Esophagus muscularis mucosa (tissue), 4 donors: ENCODE measurements at places on chromosomes 5 and 9. TPM values are rescaled to one million over a fixed set of nuclear protein-coding genes. Genes with fewer than 3 reads are reported as not detected.

CYFIP2 gene
- total RNA-seq, result 16.0 TPM

- H3K4me3 ChIP-seq, result no peak overlapping the region
- no peaks in the 10 kb centered on the region for H3K27me3 ChIP-seq
- peak; percentile 70 for DNase-seq
- no peak overlapping the region for H3K27ac ChIP-seq
- peaks cover 8% of the 10 kb centered on the region for H3K36me3 ChIP-seq
- H3K4me1 ChIP-seq, result no peaks in the 10 kb centered on the region
These were observed 228.5 kb downstream of the CRB2 start for GRCh38 chr9:123584202-123585176.

- no peaks in the 10 kb centered on the region for H3K27me3 ChIP-seq
- H3K36me3 ChIP-seq, result no peaks in the 10 kb centered on the region
- DNase-seq, result no peak
- H3K4me3 ChIP-seq, result no peak overlapping the region
These were observed 28.8 kb upstream of the SLC1A1 start for GRCh38 chr9:4461437-4461836.

ACTBL2 gene
- not detected for total RNA-seq

GRCh38 chr5:55850839-55851674 lies at the start of gene IL31RA:
Gene IL31RA (plus strand): TSS chr5:55851357. CDS start chr5:55851571, 214 bp downstream.
- no peak within 1 kb of the TSS for H3K27ac ChIP-seq
- no peak within 1 kb of the TSS for H3K4me3 ChIP-seq
- no peak for DNase-seq
- H3K36me3 ChIP-seq, result no peaks in the 10 kb centered on the region

DNA sequence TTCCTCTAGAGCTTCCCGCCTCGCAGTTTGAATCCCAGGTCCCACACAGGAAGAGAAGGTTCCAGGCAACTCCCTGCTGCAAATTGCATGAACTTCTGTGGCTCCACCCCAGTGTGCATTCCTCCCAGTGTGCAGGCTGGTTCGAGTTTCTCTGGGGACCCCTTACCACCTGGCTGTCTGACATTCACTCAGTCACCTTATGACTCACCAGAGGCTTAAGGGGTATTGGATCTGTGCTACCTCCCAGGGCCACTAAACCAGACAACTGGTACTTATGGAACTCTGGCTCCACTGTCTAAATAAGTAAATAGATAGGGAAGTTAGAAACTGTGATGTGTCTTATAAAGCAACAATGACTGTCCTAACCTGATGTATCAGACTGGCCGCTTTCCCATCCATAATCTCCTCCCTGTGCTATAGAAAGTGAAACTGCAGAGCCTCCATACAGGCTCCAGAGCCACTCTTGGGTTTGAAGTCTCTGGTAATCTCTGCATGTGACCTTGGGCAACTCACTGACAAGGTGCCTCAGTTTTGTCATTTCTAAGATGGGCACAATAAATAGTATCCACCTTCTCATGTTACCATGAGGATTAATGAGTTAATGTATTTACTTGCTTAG lies 720.6 kb downstream of the SEMA5A start:
- DNase-seq, result no peak
- H3K27ac ChIP-seq, result no peak overlapping the region
- no peaks in the 10 kb centered on the region for H3K27me3 ChIP-seq
- H3K36me3 ChIP-seq, result no peaks in the 10 kb centered on the region
- H3K4me3 ChIP-seq, result no peak overlapping the region
- H3K4me1 ChIP-seq, result no peaks in the 10 kb centered on the region

DNA sequence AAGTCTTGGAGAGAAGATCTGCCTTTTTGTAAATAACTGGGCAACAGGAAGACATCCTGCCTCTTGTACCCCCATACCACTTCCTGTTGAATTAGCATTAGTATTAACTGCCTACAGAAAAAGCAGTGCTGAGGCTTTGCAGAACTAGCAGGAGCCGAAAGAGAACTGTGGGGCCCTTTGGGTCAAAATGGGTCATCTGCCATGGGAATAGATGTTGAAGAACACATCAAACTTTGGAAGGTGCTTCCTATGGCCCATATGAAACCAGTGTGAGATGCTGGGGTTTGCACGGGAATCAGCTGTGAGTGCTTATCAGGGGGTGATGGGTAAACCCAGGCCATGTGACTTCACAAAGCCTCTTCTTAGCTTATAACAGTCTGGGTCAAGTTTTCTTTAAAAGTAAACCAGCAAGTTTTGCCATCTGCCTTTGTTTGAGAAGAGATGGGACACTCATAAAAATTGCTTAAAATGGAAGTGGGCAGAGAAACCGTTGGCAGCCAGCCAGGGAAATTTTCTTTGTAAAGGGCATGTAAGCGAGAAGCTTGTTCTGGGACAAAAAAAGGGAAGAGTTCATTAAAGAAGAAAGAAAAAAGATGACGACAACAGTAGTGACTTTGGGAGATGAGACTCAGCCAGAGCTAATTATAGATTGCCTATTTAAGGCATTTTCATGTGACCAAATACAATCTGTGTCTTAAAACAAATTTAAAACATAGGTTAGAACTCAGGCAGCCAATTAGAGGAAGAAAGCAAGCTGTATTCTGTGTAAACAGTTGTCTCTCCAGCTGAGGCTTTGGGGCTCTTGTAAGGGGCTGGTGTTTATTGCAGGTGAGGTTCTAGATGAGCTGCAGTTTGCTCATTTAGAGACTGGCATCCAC lies 4.4 kb downstream of the SLC25A25 start:
- H3K27me3 ChIP-seq, result no peaks in the 10 kb centered on the region
- peak; percentile 97 for DNase-seq
- H3K36me3 ChIP-seq, result no peaks in the 10 kb centered on the region
- peaks cover 76% of the 10 kb centered on the region for H3K4me1 ChIP-seq
- H3K4me3 ChIP-seq, result no peak overlapping the region

DNA sequence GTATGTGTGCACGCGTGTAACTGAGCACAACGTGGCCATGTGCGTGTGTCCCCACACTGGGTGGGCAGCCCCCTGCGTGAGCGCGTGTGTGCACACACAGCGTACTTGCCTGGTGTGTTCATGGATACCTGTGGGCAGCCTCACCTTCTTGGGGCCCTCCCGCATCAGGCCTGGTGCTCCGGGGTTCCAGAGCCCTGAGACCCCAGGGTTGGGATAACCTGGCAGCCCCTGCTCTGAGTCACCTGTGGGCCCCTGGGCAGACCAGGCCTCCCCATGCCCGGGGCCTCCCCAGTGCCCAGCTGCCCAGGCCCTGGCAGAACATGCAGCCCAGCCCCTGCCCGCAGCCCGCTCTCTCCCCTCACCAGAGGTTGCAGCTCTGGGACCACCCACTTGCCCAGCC lies 25.2 kb downstream of the LHX3 start:
- H3K36me3 ChIP-seq, result no peaks in the 10 kb centered on the region
- H3K27me3 ChIP-seq, result no peaks in the 10 kb centered on the region
- DNase-seq, result no peak
- no peaks in the 10 kb centered on the region for H3K4me1 ChIP-seq

DNA sequence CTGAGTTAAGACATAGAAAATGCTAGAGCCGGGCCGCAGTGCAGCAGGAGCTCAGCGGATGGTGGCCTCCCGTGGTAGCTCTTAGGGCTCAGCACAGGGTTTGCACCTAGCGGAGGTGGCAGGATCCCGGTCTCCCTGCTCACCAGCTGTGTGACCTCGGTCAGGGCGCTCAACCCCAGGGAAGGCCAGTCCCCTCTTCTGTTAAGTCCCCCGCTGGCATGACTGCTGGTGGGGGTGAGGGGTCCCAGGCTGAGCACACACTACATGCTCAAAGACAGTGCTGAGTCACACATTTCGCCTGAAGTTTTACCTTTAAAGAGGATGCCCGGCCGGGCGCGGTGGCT lies 39.0 kb downstream of the HRH2 start:
- H3K4me1 ChIP-seq, result peaks cover 22% of the 10 kb centered on the region
- no peak for DNase-seq
- H3K27ac ChIP-seq, result no peak overlapping the region
- no peaks in the 10 kb centered on the region for H3K36me3 ChIP-seq
- H3K27me3 ChIP-seq, result no peaks in the 10 kb centered on the region
- no peak overlapping the region for H3K4me3 ChIP-seq

SVEP1 gene
- 71.6 TPM for total RNA-seq

- H3K27ac ChIP-seq, result no peak overlapping the region
- H3K4me3 ChIP-seq, result no peak overlapping the region
- H3K36me3 ChIP-seq, result no peaks in the 10 kb centered on the region
- peaks cover 18% of the 10 kb centered on the region for H3K4me1 ChIP-seq
- no peaks in the 10 kb centered on the region for H3K27me3 ChIP-seq
These were observed 152.8 kb downstream of the PRELID2 start for GRCh38 chr5:145682197-145682899.

- no peaks in the 10 kb centered on the region for H3K36me3 ChIP-seq
- no peaks in the 10 kb centered on the region for H3K27me3 ChIP-seq
- no peak for DNase-seq
These were observed 138.2 kb downstream of the FGF1 start for GRCh38 chr5:142547445-142548380.

PCDHGB3 gene
- total RNA-seq, result 7.5 TPM

DNA sequence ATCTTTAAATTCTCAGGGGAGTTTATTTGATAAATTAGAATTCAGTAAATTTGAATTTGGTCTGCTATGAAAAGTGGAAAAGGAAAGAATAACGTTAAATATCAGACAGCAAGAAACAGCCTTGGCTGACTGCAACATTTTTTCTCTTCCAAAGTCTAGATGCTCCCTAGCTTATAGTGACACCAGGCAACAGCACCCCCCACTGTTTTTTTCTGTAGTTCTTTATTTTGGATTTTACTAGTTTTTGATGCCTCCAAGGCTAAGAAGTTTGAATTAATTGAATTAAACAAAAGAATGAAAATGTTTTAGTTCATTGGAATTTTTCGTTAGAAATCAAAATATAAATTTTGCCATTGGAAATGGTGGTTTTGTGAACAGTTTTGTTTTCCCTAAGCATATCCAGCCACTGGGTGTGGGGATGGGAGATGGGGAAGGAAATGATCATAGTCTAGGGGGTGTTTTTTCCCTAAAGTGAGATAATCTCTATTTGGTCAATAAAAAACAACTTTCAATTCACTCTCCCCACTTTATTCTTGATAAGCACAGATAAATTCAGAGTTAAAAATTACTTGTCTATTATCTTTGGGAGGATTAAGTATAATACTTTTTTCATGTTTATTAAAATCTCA lies 199.3 kb upstream of the CD180 start:
- no peak overlapping the region for H3K4me3 ChIP-seq
- no peaks in the 10 kb centered on the region for H3K36me3 ChIP-seq
- no peak for DNase-seq
- H3K27me3 ChIP-seq, result no peaks in the 10 kb centered on the region
- H3K27ac ChIP-seq, result no peak overlapping the region

GRCh38 chr5:2921176-2921575 lies 169.7 kb upstream of the IRX2 start:
- no peak for DNase-seq
- no peaks in the 10 kb centered on the region for H3K36me3 ChIP-seq
- no peak overlapping the region for H3K27ac ChIP-seq

ZFAND5 gene
- 211 TPM for total RNA-seq

ZDHHC11 gene
- total RNA-seq, result 13.5 TPM

SRA1 gene
- 23.5 TPM for total RNA-seq

- H3K27me3 ChIP-seq, result no peaks in the 10 kb centered on the region
- H3K4me3 ChIP-seq, result peak overlapping the region; percentile 10
- H3K27ac ChIP-seq, result peak overlapping the region; percentile 91
- H3K36me3 ChIP-seq, result no peaks in the 10 kb centered on the region
- DNase-seq, result no peak
- H3K4me1 ChIP-seq, result peaks cover 84% of the 10 kb centered on the region
These were observed 32.7 kb downstream of the PRUNE2 start for GRCh38 chr9:76873056-76873792.

GRCh38 chr9:124869466-124869985 lies 7.6 kb downstream of the ARPC5L start:
- peaks cover 64% of the 10 kb centered on the region for H3K4me1 ChIP-seq
- DNase-seq, result no peak
- no peaks in the 10 kb centered on the region for H3K27me3 ChIP-seq
- peaks cover 11% of the 10 kb centered on the region for H3K36me3 ChIP-seq
- H3K4me3 ChIP-seq, result peak overlapping the region; percentile 94

DNA sequence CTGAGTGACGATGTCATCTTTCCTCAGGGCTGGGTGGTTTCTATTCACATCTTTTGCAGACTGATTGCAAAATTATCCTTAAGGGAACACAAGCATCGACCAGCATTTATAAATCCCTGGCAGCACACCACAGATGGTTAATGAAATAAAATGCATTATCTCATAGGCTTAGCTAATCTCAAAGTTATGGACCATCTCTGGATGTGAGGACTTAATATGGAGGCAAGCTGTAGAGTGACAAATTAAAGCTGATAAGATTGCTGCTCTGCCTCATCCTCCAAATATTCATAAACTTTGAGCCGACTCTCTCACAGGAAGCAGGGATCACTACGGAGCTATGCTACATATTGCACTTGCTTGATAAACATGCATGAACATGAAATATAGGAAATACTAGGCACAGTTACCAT lies 663.2 kb upstream of the RGMB start:
- DNase-seq, result no peak
- H3K36me3 ChIP-seq, result no peaks in the 10 kb centered on the region
- H3K4me1 ChIP-seq, result no peaks in the 10 kb centered on the region
- H3K27ac ChIP-seq, result no peak overlapping the region

DNA sequence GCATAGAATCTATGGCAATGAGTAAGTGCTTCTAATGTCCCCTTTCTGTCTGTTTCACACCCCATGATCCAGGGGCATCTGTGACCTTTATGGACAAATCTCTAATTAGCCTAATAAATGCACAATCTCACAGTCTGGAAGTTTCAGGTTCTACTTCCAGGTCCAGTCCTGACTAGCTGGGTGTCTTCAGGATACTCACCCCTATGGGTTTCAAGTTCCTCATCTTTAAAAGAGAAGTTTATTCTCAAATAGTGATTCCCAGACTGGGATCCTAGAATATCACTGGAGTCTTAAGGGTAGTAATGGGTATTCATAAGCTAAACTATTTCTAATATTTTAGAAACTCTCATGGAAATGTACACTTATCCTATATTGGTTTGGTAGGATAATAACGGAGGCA lies 77.2 kb upstream of the ABCA1 start:
- H3K4me1 ChIP-seq, result no peaks in the 10 kb centered on the region
- H3K27ac ChIP-seq, result no peak overlapping the region
- no peaks in the 10 kb centered on the region for H3K36me3 ChIP-seq
- H3K4me3 ChIP-seq, result no peak overlapping the region
- no peak for DNase-seq
- no peaks in the 10 kb centered on the region for H3K27me3 ChIP-seq
